ENCODE measurements at places on chromosomes 7 and 10.

DNA sequence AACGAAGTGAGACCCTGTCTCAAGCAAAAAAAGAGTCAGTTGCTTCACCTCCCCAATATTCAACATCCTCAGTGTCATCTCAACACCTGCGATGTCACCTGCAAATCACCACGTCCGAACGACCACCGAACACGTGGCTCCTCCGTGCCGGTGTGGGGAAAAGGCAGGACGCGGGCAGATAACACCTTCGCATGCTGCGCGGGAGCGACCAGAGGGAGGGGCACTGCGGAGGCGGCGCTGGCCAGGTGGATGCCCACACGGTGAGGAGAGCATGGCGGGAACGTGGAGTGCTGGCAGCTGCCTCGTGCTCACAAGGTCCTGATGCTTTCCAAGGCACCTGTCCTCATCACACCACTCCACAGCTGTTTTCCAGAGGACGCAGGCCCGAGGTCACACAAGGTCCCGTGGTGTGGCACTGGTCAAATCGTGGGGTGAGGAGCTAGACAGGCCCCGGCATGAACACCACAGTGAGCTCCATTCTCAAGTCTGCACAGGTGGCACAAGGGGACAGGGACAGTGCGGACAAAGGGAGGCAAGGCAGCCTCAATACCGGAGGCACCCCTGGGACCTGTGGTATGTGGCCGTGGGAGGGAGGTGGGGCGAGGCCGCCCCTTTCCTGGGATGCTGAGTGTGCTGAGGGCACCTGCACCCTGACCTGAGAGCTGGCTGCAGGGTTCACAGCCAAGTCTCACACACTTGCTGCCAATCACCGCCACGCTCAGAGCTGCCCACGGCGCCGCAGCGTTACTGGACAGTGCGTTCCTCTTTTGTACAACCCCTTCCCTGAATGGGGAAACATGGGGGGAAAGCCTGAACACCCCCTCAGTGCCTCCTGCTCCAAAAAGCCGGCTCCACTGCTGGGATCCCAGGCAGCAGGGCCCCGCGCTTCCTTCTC lies 13.0 kb downstream of the TUBGCP2 start:
- no peak for DNase-seq

DNA sequence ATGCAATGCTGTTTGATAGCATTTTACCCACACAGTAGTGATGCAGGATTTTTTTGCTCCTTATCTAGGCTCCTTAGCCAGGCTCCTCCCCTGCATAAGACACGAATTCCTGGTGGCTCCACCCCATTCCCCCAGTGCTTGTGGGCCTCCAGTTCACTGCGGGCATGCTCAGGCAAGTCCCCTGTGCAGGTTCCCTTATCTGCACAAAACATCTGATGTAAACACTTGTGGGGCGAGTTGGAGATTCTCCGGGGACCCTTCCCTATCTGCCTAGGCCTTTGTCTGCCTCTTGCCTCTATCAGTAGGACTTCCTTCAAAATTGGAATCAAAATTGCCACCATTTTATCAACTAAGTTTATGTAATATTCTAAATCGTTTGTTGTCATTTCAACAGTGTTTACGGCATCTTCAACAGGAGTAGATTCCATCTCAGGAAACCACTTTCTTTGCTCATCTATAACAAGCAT lies 5.4 kb upstream of the STK17A start:
- no peak for DNase-seq

DNA sequence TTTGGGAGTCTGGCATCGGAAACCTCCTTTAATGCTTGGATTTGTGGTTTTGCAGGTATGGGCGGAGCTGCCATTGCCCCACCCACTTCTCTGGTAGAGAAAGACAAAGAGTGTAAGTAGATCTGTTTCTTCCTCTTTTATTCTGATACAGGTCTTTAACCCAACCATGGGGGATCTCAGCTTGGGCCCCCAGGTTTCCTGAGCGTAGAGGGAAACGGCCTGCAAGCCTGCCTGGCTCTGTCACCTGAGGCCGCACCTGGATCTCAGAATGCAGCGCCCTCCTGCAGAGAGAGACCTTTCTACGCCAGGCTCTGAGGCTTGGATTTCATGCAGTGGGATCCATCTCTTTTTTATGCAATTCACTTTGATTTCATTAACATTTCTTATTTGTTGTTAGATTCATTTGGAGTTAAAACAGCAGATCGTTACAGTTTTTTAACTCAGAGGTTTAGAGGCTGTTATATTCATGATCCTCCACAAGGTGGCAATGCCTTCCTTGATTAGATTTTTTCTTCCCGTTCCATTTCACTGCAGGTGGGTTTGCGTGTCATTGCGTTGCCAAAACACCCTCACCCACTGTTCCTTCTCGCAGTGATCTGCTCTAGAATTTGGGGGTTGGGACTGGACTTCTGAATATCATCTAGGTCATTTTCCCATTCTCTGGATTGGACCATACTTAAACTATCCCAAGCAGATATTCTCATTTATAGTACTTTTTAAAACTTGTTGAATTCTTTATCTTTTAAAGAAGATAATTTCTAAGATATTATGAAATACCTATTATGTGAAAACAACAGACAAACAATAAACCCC lies 20.0 kb downstream of the RBM17 start:
- DNase-seq: peak; percentile 66

GRCh38 chr10:96271016-96271815 lies at the start of gene BLNK:
BLNK (minus strand) TSS chr10:96271569; CDS start chr10:96271398, 171 bp downstream.
- peak; percentile 72 for DNase-seq

DNA sequence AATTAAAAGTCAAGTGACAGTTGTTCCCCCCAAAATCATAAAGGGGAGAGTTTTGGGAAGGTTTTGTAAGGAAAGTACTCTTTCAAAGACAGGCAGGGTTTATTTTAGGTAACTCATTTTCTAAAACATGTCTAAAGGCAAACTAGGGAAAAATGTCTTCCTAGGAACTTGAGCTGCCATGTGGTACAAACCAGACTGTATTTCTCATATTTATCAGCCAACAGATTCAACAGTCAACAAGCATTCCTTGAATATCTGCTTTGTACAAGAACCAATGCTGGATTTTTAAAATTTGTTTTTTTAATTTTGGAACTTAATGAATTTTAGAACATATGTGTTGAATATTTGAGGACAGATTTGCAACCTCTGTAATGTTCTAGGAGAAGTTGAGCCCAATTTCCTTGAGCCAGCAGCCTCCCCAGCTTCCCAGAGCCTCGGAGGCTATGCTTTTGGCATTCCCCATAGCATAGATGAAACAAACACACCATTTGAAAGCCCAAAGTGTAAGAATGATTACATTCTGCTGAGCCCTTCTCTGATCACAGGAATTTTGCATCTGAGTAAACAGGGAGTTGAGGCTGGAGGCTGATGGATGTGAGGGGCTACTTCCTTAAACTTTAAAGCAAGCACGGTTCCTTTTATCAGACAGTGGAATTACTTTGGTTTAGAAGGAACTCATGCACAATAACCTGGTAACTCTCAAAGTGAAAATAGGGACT lies 345.1 kb downstream of the RNLS start:
- DNase-seq: no peak

DNA sequence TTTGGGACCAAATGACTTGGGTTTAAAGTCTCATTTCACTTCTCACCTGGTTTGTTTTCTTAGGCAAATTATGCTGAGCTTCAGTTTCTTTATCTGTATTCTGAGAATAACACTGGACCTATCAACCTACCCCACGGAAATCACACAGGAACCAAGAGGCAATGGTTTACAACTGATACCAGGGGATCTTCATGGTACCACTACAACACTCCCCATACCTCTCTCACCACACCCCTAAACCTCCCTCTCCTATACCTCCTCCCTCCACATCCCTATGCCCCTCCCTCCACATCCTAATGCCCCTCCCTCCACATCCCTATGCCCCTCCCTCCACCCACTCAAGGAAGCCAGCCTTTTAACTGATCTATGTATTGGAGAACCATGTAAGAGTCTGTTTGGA lies 9.9 kb downstream of the FAM204A start:
- no peak for DNase-seq

DNA sequence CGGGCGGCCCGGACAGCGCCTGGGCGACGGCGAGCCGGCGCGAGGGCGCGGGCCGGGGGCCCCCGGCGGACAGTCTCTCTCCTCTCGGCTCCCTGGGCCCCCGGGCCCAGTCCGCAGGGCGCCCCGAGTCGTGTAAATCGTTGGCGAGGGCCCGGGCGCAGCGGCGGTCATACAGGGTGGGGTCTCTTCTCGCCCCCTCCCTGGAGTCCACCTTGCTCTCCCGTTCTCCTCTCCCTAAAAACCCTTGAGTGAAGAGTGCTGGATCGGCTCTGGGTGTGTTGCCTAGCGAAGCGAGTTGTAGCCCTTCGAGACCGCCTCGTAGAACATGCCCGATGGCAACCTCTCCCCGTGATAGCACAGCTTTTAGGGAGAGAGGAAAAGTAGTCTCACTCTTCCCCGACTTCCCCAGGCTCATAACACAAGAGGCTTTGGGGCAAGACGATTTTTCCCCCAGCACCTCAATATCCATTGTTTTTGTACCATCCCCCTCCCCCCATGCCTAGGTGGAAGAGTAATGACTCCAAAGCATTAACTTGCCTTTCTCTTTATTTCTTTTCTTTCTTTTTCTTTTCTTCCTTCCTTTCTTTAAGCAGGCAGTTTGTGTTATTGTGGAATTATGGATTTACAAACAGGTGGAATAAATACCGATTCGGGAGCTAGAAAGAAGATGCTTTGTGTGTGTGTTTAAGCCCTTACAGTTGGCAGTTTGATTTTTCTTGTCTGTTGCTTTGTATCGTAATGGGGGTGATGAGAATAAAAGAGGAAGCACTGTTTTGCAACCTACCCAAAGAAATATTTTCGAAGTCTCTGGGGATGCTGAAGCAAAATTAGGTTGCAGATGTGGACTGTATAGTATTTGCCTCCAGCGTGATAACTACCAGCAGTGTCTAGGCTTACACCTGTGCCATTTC lies 822 bp downstream of the SHOC2 start:
- DNase-seq: peak; percentile 64

GRCh38 chr7:128879939-128880746 lies 17.5 kb downstream of the ATP6V1F start:
- DNase-seq: no peak

- DNase-seq: no peak
Observed at GRCh38 chr7:42471573-42472174, 234.7 kb upstream of the GLI3 start.

- DNase-seq: peak; percentile 3
Observed at GRCh38 chr7:88759230-88760135, at the start of gene ZNF804B. ZNF804B (plus strand) TSS chr7:88759700; CDS start chr7:88759977, 277 bp downstream.

DNA sequence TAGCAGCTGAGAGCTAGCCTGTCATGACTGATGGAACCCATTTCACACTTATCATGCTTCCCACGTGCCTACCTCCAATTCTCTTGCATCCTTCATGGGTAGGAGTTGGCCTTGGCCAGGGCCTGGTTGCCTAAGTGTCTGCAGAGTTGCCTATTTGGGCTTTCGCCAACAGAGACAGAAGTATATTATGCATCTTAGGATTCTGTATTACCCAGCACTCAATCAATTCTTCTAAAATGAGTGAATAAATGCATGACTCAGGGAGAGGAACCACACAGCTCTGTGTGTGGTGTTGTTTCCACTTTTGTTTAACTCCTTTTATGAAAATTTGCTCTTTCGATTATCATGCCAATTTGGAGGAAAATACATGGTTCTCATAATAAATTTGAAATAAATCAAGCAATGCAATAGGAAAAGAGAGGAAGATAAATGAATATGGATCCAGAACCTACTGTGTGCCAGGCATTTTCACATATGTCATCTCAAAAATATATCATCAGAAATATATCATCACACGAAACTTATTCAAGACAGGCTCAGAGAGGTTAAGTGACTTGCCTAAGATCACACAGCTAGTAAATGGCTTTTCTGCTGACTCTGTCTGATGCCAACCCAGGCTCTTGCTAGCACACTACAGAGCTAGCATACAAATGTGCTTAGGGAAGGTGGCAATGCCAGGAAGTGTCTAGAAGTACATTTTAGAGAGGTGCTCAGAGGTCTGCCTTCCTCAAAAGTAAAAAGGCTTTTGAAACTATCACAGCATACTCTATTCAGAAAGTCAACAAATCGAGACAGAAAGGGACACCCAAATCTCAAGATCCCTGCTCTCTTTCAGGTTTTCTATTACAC lies 9.5 kb upstream of the HABP2 start:
- DNase-seq: no peak

DNA sequence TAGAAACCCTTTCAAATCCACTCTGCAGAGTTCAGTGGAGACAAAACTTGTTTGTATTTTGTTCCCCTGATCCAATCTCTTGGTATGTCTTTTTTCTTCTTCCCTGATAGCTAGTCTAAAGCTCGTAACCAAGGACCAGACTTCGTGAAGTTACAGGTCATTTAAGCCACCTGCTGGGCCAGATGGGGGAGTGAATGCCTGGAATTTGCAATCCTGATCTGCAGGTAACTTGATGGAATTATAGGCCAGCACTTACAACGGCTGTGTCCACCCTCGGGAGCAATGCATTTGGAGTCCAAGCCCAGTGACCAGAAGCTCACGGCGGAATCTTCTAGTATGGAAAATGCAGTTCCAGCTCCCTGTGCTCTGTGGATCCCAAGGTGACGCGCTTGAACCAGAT lies 566.9 kb downstream of the TCERG1L start:
- DNase-seq: no peak

GRCh38 chr10:61897671-61898434 lies 3.6 kb upstream of the ARID5B start:
- peak; percentile 52 for DNase-seq

GRCh38 chr10:78520737-78521430 lies 487.2 kb downstream of the RPS24 start:
- no peak for DNase-seq

- no peak for DNase-seq
Observed at GRCh38 chr7:141286522-141286921, 212.7 kb downstream of the TMEM178B start.

GRCh38 chr7:157645539-157645938 lies 308.7 kb downstream of the DNAJB6 start:
- DNase-seq: no peak

DNA sequence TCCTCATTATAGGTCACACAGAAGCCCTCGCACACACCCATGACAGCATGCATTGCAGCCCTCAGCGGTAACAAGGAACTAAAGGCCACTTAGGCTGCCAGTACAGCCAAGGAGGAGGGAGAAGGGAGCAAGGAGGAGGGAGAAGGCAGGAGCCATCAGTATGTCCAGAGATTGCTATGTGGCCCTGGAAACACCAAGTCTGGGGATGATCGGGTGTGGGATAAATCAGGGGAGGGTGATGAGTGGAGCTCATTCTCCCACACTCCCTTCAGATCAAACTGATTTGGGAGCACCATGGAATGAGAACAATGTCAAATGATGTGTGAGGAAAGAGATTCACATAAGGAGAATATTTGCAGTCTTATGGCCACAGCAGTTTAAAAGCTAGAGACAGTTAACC lies 350.9 kb downstream of the TNS3 start:
- DNase-seq: no peak

GRCh38 chr7:36395171-36395894 lies 5.7 kb downstream of the ANLN start:
- DNase-seq: no peak

GRCh38 chr10:23399701-23400144 lies 39.2 kb upstream of the OTUD1 start:
- no peak for DNase-seq

GRCh38 chr7:8418629-8419245 lies 14.7 kb upstream of the NXPH1 start:
- DNase-seq: peak; percentile 16

GRCh38 chr7:55474944-55475854 lies 97.1 kb downstream of the VOPP1 start:
- no peak for DNase-seq

Measured in germinal center (tissue), 1 donor.